ENCODE measurements at places on chromosomes 12 and 14. TPM values are rescaled to one million over a fixed set of nuclear protein-coding genes. Genes with fewer than 3 reads are reported as not detected.
A peak's percentile ranks its signal among the peaks of the same experiment; 100 is the strongest.

- no peak within 1 kb of the TSS for H3K4me3 ChIP-seq
- peak; percentile 88 for DNase-seq
- H3K36me3 ChIP-seq: no peaks in the 10 kb centered on the region
- peaks cover 6% of the 10 kb centered on the region for H3K4me1 ChIP-seq
- no peak within 1 kb of the TSS for H3K27ac ChIP-seq
Observed at GRCh38 chr12:16347391-16348298, at the start of gene MGST1. Gene MGST1 (plus strand): TSS chr12:16347645. CDS start chr12:16354253, 6,608 bp downstream.

DNA sequence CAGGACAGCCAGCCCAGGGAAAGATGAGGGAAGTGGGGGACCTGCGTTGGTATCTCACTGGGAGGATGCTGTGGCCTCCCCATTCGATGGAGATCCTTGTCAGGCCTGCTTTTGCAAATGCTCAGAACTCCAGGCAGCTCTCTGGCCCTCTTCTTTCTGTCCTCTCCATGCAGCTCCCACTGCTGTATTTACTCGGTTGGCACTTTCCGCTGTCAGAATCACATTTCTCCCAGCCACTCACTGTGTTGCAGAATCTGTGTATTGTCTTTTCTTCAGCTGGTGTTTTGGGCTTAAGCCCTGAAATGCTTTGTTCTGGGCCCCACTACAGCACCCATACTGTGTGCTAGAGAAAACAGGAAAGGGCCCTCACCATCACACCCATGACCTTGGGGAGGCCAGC, 401.1 kb downstream of the RGS6 start:
- DNase-seq: no peak
- H3K27me3 ChIP-seq: no peaks in the 10 kb centered on the region
- peaks cover 11% of the 10 kb centered on the region for H3K4me1 ChIP-seq
- H3K27ac ChIP-seq: no peak overlapping the region
- H3K4me3 ChIP-seq: no peak overlapping the region

GRCh38 chr14:56273155-56273554, 154.9 kb downstream of the PELI2 start:
- no peak overlapping the region for H3K4me3 ChIP-seq
- H3K4me1 ChIP-seq: no peaks in the 10 kb centered on the region
- no peak for DNase-seq
- H3K27me3 ChIP-seq: no peaks in the 10 kb centered on the region
- H3K36me3 ChIP-seq: no peaks in the 10 kb centered on the region

Gene SOCS4
- 23.8 TPM for total RNA-seq

Gene BIN2
- total RNA-seq: 87.9 TPM

Gene CISTR
- not detected for total RNA-seq
